ENCODE measurements at places on chromosomes 6 and 20. TPM values are rescaled to one million over a fixed set of nuclear protein-coding genes. Genes with fewer than 3 reads are reported as not detected.

Gene MOXD1
- total RNA-seq = not detected

Gene COL9A3
- total RNA-seq = 41.2 TPM

Gene VGLL2
- total RNA-seq = not detected

Gene LRRC73
- 0.69 TPM for total RNA-seq

Measured in Karpas-422 (cell line).